NB4 (cell line): ENCODE measurements at places on chromosomes 5 and 9.
A peak's percentile ranks its signal among the peaks of the same experiment; 100 is the strongest.

DNA sequence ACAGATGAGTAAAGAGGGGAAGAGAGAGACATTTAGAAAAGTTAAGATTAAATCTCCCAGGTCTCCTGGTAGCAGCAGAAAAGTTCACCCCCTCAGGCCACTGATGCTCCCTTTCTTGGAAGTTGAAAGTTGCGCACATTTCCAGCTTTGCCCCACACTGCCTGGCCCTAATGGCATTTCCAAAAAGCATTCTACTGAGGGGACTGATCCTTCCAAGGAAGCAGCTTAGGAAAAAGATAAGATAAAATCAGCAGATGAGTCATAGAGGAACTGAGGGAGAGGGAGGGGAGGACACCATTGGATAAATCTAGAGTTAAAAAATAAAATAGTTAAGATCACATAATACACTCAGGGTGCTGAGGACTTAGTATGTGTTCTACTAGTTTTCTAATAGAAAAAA is 67.6 kb upstream of the SLC12A2 start:
- no peak for DNase-seq

DNA sequence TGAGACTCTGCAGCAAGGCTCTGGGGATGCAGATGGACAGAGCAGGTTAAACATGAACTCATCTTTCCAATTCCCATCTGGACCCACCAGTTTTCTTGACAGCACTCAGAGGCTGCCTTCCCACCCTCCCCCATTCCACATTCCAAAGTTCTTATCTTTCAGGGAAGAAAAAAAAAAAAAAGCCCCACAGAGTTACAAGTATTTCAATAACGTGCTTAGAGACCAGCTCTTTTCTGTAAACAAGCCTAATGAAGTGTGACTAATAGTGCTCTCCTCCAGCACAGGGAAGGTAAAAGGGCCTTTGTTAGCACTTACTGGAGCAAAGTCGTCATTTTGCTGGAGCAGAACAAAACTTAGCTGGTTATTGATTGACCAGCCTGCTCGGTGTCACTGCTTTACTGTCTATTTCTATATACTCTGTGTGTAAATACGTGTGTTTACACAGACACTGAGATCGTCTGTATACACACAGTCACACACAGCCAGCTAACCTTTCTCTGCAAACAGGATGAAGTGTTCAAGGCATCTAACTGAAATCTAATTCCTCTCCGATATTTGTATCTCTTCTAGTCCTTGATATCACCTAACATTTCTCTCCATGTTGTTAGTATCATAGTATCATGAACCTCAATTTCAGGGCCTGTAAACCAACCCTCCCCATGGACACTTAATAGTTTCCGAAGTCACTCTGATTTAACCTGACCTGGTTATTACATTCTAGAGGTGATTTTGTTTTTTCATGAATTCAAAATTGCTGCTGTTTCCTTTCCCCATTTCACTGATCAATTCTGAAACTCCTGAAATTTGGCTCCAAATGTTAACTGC is 84.9 kb downstream of the ZNF608 start:
- no peak for DNase-seq

GRCh38 chr5:53019320-53019719 is 30.2 kb downstream of the ITGA2 start:
- no peak for DNase-seq

GRCh38 chr5:57777174-57777581 is 294.6 kb upstream of the ACTBL2 start:
- no peak for DNase-seq

DNA sequence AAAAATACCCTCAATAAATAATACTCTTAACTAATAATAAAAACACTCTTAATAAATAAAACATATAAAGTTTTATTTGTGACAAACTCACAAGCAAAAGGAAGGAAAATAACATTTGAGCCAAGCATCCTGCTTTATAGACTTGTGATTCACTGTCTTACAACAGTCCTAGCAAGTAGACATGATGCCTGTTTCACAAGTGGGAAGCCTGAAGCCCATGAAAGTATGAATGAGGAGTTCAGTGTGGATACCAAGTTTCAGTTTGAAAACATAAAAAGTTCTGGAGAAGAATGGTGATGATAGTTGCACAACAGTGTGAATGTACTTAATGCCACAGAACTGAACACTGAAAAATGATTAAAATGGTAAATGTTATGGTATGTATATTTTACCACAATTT is 10.9 kb downstream of the HABP4 start:
- DNase-seq = no peak

GRCh38 chr5:169648725-169649310 is 11.7 kb downstream of the DOCK2 start:
- DNase-seq = no peak

- no peak for DNase-seq
These were observed 394.5 kb upstream of the EDIL3 start for GRCh38 chr5:84779186-84779585.

DNA sequence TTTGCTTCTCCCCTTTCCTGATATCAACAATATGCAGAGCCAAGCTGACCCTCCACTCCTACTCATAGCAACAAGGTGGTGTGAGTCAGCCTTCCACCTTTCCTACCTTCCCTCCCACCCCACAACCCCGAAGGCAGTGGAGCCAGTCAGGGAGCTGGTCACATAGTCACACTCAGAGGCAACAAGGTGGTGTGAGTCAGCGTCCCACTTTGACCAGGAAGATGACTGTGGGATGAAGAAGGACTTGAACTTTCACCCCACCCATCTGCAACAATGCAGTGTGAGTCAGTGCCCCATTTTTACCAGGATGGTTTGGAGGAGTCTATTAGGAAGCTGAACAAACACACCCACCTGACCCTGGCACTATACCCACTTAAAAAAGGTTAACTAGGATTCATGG is 30.1 kb upstream of the ZNF782 start:
- DNase-seq = no peak

DNA sequence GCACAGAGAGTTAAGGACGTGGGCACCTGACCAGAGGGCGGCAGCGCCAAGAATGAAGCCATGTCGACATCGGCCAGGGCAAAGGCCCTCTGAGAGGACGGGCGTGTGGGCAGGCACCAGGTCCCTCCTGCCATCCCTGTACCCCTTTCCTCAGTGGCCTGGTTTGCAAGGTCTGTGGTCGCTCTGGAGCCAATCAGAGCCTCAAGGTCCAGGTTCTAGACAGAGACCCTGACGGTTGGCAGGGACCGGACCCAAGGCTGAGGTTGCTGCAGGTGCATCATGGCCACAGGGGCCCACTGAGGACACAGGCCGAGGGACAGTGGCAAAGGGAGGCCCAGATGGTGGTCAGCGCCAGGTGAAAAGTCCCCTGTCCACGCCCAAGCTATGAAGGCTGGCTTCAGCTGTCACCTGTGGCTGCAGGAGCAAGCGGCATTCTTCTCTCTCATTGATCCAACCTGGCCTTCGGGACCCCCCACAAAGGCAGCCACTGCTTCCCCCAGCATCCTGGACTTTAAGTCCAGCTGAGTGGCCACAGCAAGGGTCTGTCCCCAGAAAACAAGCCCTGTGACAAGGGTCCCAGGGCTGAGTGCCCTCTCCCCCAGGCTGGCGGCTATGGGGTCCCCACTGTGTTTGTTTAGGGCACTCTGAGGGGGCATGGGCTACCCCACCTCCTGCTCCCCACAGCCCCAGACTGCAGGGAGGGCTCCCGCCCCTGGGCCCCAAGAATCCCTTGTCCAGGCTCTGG is 48.9 kb downstream of the VAV2 start:
- DNase-seq = no peak

DNA sequence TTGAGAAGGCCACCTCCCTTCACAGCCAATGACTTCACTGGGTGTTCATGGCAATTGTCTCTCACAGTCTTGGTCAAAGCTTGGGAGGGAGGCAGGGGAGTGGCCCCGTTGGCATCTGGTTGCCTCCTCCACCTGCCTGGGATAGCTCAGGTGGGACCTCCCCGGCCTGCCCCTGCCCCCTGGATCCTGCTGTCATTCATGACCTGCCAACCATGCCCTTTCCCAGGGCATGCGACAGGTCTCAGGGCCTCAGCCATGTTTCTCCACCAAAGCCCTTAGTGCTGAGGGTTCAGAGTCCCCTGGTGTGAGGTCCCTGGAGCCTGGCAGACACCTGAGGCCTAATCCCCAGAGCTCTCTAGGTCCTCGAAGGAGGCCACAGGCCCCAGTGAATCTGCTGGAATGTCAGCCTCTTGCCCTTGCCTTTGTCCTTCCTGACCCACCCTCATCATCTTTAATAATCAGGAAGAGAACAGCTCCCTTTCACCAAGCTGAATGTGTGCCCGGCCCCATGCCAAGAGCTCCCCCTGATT is 5.6 kb downstream of the DAB2IP start:
- no peak for DNase-seq

- peak; percentile 48 for DNase-seq
These were observed 7.2 kb upstream of the ABLIM3 start for GRCh38 chr5:149133795-149134777.

GRCh38 chr9:118364266-118365106 is 660.3 kb downstream of the TLR4 start:
- no peak for DNase-seq

- no peak for DNase-seq
These were observed 30.4 kb upstream of the FYB1 start for GRCh38 chr5:39249564-39250274.

GRCh38 chr5:14263113-14263512 is 120.0 kb downstream of the TRIO start:
- no peak for DNase-seq
